ENCODE measurements at places on chromosomes 7 and 10. TPM values are rescaled to one million over a fixed set of nuclear protein-coding genes. Genes with fewer than 3 reads are reported as not detected.
A peak's percentile ranks its signal among the peaks of the same experiment; 100 is the strongest.

DNA sequence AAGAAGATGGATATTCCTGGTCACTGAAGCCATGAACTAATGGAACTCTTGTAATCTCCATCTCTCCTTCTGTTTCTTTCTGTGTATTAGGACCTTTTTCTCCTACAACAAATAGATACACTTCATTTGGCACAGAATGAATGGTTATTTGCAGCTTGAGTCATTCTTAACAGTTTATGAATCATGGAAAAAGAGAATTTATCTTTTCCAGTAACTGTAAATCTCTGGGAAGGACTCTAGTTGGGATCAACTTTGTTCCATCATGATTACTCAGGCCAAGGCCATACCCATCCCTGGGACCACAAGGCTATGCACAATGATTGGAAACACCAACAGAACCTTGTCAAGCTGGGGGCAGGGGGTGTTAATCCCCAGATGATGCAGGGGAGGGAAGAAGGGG, 36.1 kb upstream of the MDFIC start:
- no peak for DNase-seq

DNA sequence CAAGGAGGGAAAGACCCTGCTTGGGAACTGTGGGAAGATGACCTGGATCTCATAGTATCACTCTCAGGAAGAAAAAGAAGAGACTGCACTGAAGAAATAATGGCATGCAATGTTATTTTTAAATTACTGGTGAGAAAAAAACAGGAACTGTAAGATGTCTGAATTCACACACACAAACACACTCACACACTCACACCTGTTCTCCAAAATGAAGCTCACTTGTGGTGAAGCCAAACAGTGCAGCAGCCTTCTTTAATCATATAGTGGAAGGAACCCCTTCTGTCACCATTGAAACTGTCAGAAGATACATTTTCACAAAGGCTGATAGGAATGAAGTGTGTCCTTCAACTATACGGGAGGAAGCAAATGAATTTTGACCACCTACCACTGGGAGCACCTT, 156.5 kb upstream of the GHITM start:
- no peak for DNase-seq

DNA sequence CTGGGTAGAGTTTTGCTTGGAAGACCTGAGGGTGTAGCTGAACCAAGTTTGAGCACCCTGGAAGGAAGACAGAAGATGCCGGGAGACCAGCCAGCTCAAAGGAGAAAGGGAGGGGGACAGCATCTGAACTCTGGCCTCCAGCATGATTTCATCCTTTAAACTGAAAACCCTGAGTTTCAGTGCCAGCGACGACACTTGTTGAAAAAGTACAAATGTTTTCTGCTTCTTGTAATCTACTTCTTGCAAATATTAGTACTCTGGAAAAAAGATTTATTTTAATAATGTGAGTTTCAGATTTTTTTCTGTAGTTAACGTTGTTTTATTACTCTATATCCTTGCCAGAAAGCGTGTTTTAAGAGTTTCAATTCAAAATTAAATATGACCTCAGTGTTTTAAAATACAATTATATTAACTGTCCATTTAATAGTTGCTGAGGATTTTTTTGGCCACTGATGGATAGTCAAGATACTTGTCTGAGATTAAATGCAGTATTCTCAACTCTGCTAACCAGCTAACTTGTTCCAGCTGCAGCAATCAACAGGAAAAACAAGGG, 227.7 kb downstream of the MGMT start:
- peak; percentile 82 for DNase-seq

- DNase-seq = no peak
Observed at GRCh38 chr7:151813997-151814396, 62.9 kb downstream of the PRKAG2 start.

- DNase-seq = no peak
Observed at GRCh38 chr10:36899652-36900051, 225.7 kb upstream of the ANKRD30A start.

DNA sequence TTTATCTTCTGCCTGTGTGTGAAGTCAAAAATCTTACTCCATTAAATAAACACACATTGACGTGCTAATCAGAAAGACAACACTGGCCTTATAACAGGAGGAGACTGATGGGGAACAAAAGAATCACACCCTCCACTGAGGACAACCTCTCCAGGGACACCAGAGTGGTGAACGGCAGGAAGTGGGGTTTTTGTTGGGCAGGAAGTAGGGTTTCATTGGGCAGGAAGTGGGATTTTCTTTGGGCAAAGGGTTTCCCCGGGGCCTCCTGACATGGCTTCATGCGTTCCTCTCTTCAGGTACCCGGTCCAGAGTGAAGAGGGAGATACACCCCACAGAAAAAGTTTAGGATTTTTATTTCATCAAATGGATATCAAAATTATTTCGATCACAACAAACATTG, 30.6 kb downstream of the ADARB2 start:
- no peak for DNase-seq

GRCh38 chr10:90695915-90696676, 161.7 kb downstream of the HTR7 start:
- no peak for DNase-seq

- DNase-seq = no peak
Observed at GRCh38 chr7:30511973-30512662, 7.5 kb upstream of the GGCT start.

GRCh38 chr7:75953431-75953830, 38.5 kb downstream of the POR start:
- DNase-seq = no peak

DNA sequence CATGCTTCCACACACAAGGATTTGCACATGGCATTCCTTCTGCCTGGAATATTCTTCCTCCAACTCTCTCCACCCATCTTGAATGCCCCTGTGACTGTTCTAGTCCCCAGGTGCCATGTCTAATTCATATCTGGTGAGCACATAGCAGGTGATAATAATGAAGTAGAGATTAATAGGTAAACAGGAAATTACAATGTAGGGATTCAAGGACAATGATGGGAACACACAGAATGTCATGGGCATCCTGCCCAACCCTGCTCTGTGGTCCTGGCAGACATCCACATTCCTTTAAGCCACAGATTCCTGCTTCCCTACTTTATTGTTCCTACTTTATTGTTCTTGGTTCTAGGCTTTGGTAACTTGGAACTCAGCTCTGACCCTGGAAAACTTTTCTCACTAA, 115.8 kb downstream of the THSD7A start:
- peak; percentile 23 for DNase-seq

- no peak for DNase-seq
Observed at GRCh38 chr10:227014-227413, 91.8 kb downstream of the ZMYND11 start.

The POLR2J gene
- 33.9 TPM for total RNA-seq

The SEC24C gene
- 82.0 TPM for total RNA-seq

The LMOD2 gene
- total RNA-seq = 0.39 TPM

The CAMK2B gene
- total RNA-seq = 12.5 TPM

The LRRC61 gene
- 18.4 TPM for total RNA-seq

All from testis (tissue), 5 donors.